ENCODE measurements at places on chromosomes 5 and 9. TPM values are rescaled to one million over a fixed set of nuclear protein-coding genes. Genes with fewer than 3 reads are reported as not detected.

The HTR4 gene
- not detected for total RNA-seq

- H3K4me1 ChIP-seq: peaks cover 20% of the 10 kb centered on the region
- H3K36me3 ChIP-seq: no peaks in the 10 kb centered on the region
- no peak for DNase-seq
- no peak overlapping the region for H3K4me3 ChIP-seq
- no peak overlapping the region for H3K27ac ChIP-seq
These were observed 236.4 kb upstream of the DAB2 start for GRCh38 chr5:39661026-39661779.

GRCh38 chr5:172438319-172438668 is 16.0 kb downstream of the SH3PXD2B start:
- peaks cover 4% of the 10 kb centered on the region for H3K27me3 ChIP-seq
- no peaks in the 10 kb centered on the region for H3K36me3 ChIP-seq
- DNase-seq: no peak

GRCh38 chr9:134526584-134527477 is 114.8 kb upstream of the COL5A1 start:
- DNase-seq: no peak
- peaks cover 19% of the 10 kb centered on the region for H3K36me3 ChIP-seq
- H3K4me3 ChIP-seq: peak overlapping the region; percentile 78
- peaks cover 19% of the 10 kb centered on the region for H3K4me1 ChIP-seq
- H3K27ac ChIP-seq: peak overlapping the region; percentile 77
- H3K27me3 ChIP-seq: peaks cover 2% of the 10 kb centered on the region

DNA sequence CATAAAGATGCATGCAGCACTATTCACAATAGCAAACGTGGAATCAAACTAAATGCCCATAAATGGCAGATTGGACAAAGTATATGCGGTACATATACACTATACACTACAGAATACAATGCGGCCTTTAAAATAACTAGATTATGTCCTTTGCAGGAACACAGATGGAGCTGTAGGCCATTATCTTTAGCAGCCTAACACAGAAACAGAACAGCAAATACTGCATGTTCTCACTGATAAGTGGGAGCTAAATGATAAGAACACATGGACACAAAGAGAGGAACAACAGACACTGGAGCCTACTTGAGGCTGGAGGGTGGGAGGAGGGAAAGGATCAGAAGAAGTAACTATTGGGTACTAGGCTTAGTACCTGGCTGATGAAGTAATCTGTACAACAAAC is 758.2 kb downstream of the TLE1 start:
- H3K27me3 ChIP-seq: no peaks in the 10 kb centered on the region
- no peaks in the 10 kb centered on the region for H3K36me3 ChIP-seq
- no peak overlapping the region for H3K4me3 ChIP-seq
- no peaks in the 10 kb centered on the region for H3K4me1 ChIP-seq
